IPS-NIHi11 (cell line): ENCODE measurements at places on chromosomes 2 and 18.

DNA sequence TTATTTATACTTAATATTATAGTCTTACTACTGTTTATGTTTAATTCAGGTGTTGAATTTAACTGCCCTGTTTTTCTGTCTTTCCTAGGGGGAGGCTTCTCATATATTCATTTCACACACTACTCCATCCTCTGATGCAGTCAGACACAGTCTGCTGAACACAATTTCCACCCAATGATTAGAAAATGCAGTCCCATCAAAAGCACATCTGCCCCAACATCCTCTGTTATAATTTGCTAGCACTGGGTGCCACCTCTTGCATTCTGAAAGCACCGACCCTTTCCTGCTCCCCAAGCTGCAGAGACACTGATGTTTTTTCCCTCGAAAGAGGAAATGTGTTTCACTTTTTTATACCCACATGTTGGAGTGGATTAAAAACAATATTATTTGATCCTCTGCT, 474.7 kb downstream of the PID1 start:
- DNase-seq, result no peak

GRCh38 chr18:1585881-1586488, 681.3 kb downstream of the ADCYAP1 start:
- DNase-seq, result peak; percentile 24

DNA sequence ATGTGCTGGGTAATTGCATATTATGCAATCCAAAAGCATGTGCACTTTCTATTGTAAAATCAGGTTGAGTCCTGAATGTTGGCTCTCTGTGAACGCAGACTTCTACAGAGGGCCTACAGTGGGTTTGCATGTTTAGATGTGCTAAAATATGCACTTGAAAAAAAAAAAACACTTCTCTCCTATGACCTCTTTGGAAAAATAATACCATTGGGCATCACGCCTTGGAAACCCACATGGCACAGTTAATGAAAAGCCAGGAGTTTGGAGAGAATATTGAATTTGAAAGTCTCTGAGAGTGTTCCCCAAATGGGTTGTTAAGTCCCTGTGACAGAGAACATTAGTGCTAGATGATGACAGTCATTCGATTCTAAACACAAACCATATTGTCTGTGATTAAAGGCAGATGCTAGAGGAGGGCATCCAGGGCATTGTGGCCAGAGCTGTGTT, 710.4 kb upstream of the PIK3C3 start:
- DNase-seq, result no peak

- no peak for DNase-seq
Measured at GRCh38 chr18:76937597-76937996, 115.2 kb downstream of the ZNF236 start.

GRCh38 chr2:223532712-223533111, 69.4 kb downstream of the SCG2 start:
- no peak for DNase-seq

GRCh38 chr2:237343993-237344392, 70.0 kb downstream of the COL6A3 start:
- DNase-seq, result no peak

- no peak for DNase-seq
Measured at GRCh38 chr18:12599966-12600365, 57.9 kb downstream of the SPIRE1 start.

DNA sequence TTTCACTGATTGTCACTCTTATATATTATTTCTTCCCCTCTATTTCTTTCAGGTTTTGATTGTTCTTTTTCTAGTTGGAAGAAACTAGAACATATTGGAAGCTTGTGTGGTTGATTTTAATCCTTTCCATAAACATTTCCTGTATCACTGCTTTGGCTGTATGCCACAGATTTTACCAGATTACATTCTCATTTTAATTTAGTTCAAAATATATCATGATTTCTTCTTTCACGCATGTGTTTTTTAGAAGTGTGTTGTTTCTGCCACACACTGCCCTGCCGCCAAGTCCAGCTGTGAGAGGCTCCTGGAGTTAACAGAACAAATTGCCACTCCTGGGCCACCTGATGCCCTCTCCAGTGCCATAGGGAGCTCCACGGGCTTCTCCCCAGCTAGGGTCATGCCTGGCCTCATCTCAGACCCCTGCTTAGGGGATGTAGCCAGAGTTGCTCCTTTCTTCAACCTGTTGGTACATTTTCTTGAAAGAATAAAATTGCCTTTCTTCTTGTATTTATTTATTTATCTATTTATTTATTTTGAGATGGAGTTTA, 206.2 kb upstream of the COPS8 start:
- DNase-seq, result no peak

- no peak for DNase-seq
Measured at GRCh38 chr2:80185091-80185490, 119.5 kb downstream of the LRRTM1 start.

DNA sequence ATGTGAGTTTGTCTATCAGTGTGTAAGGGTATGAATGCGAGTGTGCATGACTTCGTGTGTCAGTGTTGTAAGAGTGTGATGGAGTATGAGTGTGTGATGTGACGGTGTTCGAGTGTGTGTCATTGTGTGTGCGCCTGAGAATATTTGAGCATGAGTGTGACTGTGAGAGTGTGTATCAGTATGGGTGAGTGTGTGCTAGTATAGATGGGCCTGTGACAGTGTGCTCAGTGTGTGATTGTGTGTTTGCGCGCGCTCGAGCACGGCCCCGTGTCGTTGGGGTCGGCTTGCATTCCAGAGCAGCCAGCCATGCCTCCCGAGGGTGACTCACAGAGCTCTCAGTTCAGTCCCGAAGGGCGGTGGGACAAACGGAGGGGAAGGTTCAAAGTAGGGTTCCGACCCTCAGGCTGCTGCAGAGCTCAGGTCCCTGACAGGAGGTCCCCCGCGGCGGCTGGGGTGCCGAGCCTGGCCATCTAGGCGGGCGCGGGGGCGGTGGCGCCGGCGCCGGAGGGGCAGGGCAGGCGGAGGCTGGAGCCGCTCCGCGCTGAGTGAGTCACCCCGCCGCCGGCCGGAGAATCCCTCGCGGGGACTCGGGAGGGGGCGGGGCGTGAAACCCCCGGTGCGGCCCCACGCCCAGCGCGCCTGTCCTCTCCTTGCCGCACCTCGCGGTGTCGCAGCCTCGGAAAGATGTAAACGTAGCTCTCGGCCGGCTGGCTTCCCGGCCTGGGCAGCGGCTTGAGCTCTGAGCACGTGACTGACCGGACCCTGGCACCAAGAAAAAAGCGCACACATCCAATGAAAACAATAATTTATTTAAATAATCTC, 3.8 kb downstream of the DLX2 start:
- DNase-seq, result peak; percentile 46

DNA sequence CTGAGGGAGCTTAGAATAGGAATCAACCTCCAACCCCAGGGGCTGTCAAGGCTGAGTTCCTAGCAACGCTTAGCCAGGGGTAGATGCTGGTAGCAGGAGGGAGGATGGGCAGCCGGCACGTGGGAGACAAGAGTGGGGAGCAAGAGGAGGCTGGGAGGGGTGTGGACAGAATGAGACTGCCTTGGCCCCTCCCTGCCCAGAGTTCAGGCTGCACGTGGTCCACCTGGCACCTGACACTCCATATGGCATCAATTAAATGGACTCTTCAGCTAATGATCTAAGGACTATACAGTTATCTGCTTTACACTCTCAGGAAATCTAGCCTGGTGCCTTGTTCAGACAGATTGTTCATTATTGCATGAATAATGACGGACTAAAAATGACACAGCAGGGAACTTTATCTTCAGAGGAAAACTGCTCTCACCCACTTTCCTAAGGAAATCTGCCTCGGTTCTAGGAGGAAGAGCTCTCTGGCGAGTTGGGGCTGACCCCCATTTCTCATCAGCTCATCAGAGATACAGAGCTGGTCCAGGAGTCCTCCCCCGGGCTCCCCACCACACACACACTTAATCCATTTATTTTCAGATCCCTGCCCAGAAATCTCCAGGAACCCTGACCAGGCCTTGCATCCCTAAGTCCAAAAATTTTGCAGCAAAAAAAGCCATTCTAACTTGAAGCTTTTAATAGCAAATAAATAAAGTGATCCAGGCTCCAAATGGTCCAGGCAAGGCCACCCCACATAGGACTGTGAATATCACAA, 102.1 kb upstream of the CDC42EP3 start:
- no peak for DNase-seq

- no peak for DNase-seq
Measured at GRCh38 chr2:170587922-170588321, 127.2 kb upstream of the SP5 start.
